ENCODE measurements at places on chromosomes 1 and 21.
A peak's percentile ranks its signal among the peaks of the same experiment; 100 is the strongest.

DNA sequence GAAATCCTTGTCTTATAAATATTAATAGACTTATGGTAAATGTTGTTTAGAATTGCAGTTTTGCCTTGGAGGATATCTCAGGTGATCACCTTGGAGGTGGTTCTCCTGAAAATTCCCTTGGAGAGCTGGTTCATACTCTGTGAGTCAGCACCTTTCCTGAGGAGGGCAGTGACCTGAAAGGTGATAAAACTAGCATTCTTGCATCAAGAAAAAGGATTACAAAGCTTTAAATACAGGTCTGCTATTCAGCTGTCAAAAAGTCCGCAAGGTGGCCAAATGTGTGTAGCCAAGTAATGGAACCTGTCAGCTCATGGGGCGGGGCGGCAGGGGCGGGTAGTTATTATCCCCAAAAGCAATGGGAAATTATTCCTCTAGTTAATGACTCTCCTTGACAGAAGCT lies 52.8 kb upstream of the EDARADD start:
- no peak for DNase-seq

DNA sequence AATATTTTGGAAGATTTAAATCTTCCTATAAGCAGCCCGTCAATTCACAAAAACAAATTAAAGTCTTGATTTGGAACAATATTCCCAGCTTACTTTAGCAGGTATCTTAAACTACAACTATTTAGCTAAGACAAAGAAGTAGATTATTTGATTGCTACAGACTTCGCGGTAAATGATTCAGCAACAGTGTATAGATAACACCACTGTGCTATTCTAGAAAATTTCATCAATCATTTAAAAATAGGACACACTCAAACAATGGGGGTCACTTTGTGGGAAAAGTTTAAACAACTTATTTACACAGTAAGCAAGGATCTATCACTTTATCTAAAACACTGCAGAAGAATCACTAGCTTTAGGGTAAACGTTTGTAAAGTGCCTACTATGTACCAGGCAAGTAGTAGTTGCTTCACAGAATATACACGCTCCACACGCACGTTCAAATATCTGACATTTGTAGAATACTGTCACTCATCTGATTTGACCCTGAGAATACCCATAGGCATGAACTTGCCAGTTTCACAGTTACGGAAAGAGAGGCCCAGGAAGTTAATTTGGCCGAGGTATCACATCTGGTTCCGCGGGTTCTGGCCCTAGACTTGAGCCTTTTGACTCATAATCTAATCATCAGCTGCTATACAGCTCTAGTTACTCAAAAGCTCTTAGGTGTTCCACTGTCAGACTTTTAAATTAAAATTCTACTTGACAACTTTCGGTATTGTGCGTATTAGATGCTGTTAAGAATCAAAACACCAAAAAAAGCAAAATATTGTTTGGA lies 876 bp downstream of the DENND2C start:
- peak; percentile 15 for DNase-seq

DNA sequence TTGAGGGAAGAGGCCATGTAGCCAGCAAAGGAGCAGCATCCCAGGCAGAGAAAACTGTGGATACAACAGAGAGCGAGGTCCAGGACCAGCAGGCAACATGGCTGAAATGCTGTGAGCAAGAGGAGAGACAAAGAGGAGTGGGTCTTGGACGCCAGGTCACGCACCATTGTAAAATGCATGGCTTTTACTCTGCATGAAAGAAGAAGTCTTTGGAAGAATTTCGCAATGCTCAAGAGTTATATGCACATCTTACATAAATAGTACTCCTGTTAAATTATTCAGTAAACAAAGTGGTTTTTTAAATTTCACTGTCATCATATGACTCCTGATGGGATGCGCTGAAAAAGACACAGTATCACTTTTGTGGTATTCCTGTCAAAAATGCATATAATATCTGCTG lies 3.5 kb downstream of the CD244 start:
- DNase-seq, result no peak

- no peak for DNase-seq
Measured at GRCh38 chr1:226664413-226665101, 74.5 kb downstream of the ITPKB start.

DNA sequence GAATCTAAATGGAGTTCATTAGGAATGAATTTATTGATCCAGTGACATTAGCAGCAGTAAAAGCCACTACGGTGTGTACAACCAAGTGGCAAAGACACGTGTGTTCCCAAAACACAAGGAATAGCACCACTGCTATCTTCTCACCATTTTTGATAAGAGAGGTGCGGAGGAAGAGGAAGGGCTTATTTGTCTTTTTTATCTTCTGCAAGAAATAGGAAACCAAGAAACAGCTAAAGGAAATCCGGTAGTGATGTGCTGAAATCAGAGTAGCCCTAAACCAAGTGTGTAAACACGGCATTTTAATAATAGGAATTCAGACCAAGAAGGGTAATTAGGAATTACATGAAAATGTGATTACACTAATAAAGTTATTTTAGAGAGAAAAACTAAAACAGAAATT lies 9.1 kb upstream of the SCYL3 start:
- no peak for DNase-seq

DNA sequence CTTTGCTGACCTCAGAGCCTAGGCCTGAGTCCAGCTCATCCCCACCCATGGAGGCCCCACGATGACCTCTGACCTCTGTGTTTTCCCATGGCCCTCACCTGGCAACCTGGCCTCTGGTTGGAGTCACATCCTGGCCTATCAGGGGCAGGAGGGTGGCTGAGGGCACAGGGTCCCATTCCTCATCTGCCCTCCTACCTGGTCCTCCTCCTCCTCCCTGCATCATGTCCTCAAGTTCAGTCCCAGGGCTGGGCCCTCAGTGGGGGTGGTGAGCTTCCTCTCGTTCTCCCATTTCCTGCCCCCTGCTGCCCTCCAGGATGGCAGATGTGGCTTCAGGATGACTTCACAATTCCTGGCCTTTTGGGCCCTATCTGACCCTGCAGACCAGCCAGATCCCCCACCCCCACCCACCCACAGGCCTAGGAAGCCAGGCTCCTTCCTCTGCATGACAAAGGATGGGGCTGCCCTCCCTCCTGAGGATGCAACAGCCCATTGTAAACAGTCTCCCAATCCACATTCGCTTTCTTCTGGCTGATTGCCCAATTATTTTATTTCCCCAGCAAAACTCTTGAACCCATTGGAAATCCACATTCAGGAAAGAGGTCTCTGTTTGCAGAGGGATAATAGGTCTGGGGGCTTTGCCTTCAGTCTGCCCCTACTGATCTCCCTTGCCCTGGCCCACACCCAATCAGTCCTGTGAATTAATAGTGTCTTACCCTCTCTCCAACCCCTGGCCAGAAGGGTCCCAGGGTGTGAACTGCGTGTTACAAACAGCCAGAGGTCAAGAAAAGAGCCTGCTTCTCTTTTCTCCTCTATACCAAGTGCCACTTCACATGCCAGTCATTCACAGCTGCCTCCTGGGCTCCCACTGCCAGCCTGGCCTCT lies 10.3 kb upstream of the LEFTY1 start:
- DNase-seq, result no peak

DNA sequence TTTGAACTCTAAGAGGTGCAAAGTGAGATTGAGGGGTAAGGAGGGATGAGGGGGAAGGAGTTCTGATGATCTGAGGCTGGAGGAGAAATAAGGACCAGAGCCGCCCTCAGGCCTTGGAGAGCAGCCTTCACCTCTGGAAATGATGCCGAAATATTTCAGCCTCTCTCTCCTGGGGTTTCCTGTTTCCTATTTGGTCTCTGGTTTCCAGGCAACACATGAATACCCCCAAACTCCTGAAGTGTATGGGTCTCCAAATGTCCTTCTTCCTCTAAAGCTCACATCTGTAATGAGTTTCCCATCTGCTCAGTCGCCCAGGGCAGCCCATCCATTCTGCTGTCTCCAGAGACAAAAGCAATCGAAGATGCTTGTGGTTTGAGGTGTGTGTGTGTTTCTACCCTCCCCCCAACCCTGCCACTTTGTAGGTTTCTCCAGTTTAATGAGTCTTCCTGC lies 52.0 kb upstream of the FAM20B start:
- no peak for DNase-seq

DNA sequence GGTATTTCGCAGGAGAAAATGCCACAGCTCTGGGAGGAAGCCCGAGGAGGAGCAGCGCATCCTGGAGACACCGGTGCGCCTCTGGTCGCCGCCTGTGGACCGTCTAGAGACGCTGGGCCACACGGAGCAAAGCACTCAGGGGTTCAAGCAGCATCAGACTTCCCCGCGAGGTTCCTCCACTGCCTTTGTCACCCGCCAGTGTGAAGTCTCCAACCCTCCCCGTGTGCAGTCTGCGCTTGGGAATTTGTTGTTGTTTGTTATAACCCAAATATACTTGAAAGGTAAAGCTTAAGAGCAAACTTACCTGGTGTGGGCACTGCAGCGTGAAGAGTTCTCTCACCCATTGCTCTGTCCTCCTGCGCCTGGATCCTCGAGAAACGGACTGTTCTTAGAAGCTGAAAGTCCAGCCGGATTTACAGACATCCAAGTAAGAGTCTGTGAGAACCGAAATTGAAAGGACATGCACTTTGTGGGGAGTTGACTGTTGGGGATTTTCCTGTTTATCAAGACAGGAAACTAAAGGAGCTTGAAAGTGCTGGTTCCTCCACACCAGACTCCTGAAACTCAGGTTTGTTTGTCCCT lies at the start of gene GBP4:
Gene GBP4 (minus strand): TSS at position 452 of the 582 bp plus-strand sequence. CDS start 108 bp downstream, at position 344.
- peak; percentile 61 for DNase-seq

GRCh38 chr1:150963321-150964163 lies 11.1 kb downstream of the CERS2 start:
- no peak for DNase-seq

DNA sequence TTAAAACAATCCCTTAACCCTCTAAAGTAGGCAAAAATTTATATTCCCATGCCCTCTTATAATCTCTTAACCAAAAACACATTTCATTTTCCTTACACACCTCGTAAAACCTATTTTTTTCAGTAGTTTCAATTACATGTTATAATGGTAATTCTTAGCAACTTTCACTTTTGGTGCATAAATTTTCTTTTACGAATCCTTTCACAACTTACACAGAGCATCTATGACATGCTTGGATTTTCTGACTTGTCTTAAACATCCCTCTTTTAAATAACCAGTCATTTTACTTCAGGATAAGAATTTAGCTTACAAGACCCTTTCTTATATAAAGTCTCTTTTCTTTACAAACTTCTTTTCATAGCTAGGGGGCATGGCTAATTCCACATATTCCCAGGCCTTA lies 8.9 kb upstream of the MRPL55 start:
- no peak for DNase-seq

DNA sequence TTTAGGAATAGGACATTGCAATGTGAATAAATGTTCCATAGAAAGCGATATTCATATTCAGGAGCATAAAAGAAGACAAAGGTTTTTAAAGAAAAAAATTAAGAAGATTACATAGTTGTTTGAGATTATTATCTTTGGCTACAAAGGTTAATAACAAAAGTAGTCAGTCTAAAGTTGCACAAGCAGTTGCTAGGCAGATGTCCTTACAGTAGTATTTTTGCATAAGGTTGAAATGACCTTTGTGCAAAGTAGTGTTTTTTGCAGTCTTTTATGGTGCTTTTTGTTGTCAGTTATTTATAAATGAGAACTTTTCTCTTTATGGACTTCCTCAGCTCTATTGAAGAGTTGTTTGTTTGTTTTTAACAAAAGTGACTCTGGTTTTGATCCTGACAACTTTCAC lies 447.8 kb downstream of the AMY1C start:
- no peak for DNase-seq

DNA sequence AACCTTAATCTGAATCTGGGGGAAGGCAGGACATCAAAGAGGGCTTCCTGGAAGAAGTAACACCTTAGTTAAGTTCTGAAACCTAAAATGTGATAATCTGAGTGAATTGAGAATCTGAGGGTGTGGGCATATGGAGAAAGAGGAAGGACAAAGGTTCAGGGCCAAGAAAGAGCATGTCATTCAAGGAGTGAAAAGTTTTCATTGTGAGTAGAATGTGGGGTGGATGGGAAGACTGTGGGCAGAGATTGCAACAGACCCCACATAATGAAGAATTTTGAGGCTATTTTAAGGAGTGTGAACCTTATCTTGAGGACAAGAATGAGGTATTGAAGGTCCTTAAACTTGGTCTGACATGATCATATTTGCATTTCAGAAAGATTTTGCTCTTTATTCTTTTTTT lies 227.2 kb downstream of the PTGER3 start:
- DNase-seq, result no peak

GRCh38 chr1:67960766-67961165 lies 89.7 kb downstream of the DIRAS3 start:
- no peak for DNase-seq

DNA sequence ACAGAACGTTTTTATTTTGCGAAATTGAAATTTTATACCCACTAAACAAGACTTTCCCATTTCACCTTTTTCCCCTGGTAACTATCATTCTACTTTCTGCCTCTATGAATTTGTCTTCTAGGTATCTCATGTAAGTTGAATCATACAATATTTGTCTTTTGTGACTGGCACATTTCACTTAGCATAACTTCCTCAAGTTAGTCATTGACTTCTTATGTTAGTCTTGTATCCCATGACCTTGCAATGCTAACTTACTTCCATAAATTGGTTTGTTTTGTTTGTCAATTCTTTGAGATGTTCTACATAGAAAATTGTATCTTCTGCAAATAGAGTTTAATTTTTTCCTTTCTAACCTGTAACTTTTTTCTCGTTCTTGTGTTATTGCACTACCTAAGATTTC lies 26.9 kb downstream of the SH3BP5L start:
- no peak for DNase-seq

DNA sequence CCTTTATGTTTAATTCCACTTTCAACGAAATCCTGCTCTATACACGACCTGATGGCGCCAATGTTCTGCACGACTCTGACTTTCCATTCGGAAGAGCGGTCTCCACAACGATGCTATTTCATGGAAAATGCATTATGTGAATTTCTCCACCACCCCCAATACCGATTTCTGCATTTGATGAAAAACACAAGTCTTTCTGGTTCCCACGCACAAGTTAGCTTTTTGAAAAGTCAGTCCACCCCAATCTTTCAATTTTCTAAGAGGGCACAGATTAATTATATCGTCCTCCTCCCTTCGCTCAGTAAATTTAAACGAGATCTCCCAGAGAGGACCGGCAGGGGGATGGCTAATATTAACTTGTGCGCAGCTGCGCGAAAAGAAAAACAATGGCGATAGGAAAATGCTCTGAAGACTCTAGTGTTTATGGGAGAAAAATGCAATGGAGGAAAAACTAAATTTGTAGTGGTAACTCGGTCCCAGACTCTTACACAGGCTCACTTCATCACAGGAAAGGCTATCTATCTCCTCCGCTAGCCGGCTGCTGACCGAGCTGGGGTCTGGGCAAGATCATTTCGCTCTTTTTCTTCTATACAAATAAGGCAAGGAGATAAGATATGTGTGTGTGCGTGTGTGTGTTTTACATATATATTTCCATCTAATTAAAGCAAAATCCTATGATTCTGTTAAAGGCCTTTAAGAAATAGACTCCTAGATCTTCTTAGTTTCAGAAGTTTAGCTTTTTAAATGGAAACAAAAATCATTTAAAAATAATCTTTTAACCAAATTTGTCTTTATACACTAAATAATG lies 1.2 kb upstream of the LHX8 start:
- no peak for DNase-seq

DNA sequence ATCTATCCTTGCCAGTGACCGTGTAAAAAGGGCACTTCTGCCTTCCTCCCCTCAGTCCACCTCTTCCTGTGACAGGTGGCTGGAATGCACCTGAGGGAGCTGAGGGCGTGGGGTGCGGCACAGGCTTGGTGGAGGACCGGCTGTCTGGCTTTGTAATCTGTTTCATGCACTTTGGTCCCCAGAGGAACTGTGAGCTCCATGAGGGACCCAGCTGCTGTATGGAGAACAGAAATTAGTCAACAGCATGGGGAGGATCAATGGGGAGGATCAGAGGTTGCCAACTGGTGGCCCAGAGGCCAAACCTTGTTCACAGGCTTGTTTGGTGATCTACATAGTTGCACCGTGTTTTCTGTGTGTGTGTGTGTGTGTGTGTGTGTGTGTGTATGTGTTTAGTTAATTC lies 19.0 kb upstream of the LUZP1 start:
- no peak for DNase-seq
